Dermis microvascular lymphatic vessel endothelial cell (primary cell): ENCODE measurements at places on chromosomes 12 and 14.
A peak's percentile ranks its signal among the peaks of the same experiment; 100 is the strongest.

DNA sequence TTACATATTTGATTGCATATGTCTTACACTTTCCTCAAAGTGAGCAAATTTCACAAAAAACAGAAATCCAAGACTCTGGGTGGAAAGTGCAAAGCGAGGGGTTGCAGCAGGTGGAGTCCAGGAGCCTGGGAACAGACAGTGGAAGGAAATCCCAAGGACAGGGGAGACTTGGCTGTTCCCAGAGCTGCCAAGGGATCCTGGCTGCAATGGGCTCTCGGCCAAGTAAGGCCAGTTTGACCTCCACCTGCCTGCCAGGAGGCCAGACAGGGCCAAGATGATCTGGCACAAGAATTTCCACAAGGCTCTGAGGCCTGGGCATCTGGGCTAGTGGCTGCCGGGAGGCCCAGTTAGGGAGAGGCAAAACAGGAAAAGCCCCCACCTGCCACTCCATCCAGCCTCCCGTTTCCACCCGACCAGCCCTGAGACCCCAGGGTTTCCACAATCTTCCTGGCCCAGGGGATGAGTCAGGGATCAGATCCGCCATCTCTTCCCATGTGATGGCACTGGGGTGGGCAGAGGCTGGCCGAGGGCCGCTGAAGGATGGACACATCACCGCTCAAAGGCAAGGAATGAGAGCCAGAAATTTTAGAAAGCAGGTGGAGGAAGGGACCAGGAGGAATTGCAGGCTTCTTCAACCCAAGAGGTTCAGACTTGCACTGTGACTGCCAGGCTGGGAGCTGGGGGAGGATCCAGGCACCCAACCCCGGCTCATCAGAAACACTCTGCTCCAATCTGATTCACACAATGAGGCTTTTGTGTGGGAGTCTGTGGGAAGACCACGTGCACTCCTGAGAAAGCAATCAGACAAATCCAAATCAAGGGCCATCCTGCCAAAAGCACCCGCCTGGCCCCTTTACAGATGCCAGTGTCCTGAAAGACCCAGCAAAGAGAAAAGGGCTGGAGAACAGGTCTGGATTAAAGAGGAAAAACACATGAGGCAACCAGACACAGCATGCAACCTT, 16.3 kb downstream of the SCARB1 start:
- DNase-seq: no peak

GRCh38 chr12:22858849-22859570, 234.0 kb downstream of the ETNK1 start:
- DNase-seq: no peak

- no peak for DNase-seq
Observed at GRCh38 chr12:117885211-117885610, 83.6 kb downstream of the KSR2 start.

DNA sequence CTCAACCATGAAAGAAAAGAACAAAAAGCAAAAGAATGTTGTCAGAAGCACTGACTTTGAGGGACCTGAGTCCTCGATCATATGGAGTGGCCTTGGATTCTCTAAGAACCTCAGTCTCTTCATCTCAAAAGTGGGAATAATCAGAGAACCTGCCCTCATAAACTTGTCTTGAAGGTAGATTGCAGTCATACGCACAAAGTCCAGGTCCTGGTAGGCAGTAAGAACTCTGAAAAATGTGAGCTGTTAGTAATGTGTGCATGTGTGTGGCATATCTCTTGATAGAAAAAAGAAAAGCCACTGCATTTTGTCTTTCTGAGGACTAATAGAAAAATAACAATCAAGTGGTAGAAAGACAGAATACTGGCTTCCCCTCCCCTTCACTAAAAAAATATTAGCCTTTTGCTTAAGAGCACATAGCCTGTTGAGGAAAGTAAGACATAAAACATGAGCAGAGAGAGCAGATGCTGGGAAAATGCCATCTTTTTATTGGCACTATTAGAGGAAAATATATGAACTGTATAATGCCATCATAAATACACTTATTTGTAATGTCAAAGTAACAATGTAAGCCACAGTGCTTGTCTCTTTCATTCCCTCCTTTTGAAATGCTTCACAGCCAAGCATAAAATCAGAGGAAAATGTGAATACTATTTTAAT, 205.1 kb upstream of the TBX3 start:
- no peak for DNase-seq

- no peak for DNase-seq
Observed at GRCh38 chr12:119683816-119684215, 15.9 kb downstream of the PRKAB1 start.

- DNase-seq: no peak
Observed at GRCh38 chr14:100176811-100177327, 17.4 kb upstream of the DEGS2 start.

GRCh38 chr12:120677765-120678473, 9.0 kb upstream of the MLEC start:
- DNase-seq: peak; percentile 77

DNA sequence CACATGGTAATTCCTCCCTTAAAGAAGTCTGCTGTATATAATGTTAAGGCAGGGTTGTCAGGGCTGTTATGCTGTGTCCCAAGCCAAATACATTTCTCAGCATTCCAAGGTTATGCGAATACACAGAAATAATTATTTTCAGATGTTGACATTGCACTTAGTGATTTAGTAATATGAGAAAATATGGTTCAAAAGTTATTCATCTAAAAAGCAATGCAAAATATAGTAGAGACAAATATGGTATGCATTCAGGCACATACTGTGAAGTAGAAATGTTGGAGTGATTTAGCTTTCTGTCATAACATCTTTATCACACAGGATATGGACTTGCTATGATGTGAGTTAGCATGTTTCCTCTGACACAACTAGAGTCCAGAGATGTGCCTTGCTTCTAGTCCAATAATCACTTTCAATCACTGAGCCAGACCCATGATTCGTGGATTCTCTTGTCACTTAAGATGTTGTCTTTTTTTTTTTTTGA, 70.0 kb downstream of the PDE3A start:
- DNase-seq: no peak

GRCh38 chr12:29082522-29082921, 66.6 kb upstream of the FAR2 start:
- no peak for DNase-seq

DNA sequence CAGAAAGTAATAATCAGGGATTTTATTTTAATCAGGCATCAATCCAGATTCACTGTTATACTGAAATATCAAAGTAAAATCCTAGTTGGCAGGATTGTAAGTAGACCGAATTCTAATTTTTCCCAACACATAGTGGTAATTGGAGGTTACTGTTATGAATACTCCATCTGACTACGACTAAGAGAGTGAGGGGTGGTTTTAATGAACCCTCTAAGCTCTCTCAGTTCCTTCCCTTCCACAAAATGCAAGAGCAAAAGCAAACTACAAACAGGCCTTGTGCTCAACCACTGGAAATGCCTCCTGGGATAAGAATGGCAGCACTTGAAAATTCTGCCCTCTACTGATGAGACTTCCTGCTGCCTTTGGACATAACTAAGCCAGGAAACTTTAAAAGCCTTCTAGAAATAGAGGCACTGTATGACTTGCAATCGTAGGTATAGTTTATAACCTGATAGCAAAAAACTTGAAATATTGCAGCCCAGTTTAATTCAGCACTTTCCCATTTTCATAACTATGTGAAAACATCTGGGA, 184.8 kb downstream of the SLC16A7 start:
- no peak for DNase-seq

GRCh38 chr12:41064411-41064810, 123.7 kb upstream of the PDZRN4 start:
- no peak for DNase-seq

DNA sequence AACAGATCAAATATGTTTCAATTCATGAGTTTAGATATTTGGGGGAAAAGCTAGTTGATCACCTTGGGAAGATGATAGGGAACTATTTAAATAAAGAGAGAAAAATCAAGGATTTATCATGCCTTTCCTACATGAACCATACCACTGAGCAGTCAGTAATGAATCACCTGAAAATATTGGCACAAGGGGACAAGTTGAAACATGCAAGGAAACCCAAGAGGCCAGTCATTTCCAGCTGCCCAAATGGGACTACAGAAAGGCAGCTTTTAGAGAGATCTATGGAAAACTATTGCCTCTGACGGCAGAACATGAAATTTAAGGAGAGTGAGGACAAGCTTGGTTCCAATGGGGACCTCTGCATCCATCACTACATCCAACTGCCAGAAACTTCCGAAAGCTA, 14.1 kb upstream of the ETV6 start:
- no peak for DNase-seq
